ENCODE measurements at places on chromosomes 2 and 18.

- no peak for DNase-seq
Observed at GRCh38 chr2:156326526-156327095, 5.9 kb downstream of the NR4A2 start.

DNA sequence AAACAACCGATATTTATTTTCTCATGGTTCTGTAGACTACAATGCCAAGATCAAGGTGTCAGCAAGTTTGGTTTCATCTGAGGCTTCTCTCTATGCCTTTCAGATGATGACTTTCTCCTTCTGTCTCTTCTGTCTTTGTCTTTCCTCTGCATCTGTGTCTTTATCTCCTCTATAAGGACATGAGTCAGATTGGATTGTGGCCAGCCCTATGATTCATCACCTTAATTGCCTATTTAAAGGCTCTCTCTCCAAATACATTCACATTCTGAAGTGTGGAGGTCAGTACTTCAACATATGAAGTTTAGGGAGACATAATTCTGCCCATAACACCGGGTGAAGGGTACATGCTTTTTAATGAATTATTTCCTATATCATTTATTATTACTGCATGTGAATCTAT is 71.2 kb upstream of the CNTNAP5 start:
- DNase-seq = no peak

DNA sequence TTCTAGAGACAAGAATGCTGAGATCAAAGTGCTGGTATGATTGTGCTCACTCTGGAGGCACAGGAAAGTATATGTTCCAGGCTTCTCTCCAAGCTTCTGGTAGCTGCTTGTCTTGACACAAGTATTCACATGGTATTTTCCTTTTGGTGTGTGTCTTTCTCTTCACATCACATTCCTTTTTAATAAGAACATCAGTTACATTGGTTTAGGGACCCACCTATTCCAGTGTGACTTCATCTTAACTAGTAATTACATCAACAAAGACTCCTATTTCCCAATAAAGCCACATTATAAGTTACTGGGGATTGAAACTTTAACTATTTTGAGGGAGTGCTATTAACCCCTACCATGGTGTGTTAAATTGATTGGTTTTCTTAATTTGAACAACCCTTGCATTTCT is 119.1 kb downstream of the FSIP2 start:
- DNase-seq = no peak

- DNase-seq = no peak
Observed at GRCh38 chr2:154713675-154714074, 15.2 kb downstream of the KCNJ3 start.

DNA sequence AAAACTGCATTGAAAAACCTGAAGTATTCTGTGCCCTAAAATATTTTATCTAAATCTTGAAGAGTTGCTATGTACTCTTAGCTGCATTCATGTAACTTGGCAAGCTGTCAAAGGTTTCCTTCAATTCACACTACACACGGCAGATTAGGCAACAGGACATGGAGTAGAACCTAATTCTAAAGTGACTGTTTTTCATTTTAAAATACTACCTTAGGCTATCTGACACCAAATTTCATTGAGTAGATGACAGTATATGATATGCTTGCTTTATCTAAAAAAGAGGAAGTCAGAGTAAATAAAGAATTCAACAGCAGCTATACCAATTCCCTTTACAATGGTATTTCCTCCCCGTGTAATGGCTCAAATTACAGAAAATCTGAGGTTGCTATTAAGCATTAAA is 45.4 kb downstream of the EXOC6B start:
- no peak for DNase-seq

- no peak for DNase-seq
Observed at GRCh38 chr2:238274152-238274865, 14.1 kb downstream of the PER2 start.

GRCh38 chr18:61528961-61529360 is 195.7 kb downstream of the CDH20 start:
- DNase-seq = no peak

GRCh38 chr2:189367343-189367742 is 73.9 kb upstream of the WDR75 start:
- no peak for DNase-seq

- DNase-seq = no peak
Observed at GRCh38 chr2:122007126-122007525, 251.7 kb downstream of the TSN start.

DNA sequence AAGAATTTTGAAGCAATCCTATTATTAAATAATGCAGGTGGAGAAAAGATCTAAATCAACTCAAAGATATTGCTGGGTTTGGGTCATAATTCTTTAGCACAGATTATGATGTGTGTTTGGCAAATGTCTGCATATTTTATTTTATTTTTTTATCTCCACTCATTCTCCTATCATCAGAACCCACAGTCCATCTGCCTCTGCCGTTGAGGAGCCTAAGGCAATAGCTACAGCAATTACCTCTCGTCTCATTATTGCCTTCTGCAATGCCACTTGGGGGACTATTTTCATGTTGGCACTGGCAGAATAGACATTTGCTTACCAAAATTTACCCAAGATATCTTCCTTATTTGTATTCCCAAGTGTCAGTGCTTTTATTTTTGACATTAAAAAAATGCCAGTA is 815.9 kb upstream of the CNTNAP5 start:
- no peak for DNase-seq

GRCh38 chr2:69034122-69034521 is 21.1 kb downstream of the ANTXR1 start:
- no peak for DNase-seq

GRCh38 chr18:66826211-66826610 is 222.3 kb upstream of the CDH19 start:
- DNase-seq = no peak

- no peak for DNase-seq
Observed at GRCh38 chr18:420661-421246, 79.7 kb downstream of the COLEC12 start.

DNA sequence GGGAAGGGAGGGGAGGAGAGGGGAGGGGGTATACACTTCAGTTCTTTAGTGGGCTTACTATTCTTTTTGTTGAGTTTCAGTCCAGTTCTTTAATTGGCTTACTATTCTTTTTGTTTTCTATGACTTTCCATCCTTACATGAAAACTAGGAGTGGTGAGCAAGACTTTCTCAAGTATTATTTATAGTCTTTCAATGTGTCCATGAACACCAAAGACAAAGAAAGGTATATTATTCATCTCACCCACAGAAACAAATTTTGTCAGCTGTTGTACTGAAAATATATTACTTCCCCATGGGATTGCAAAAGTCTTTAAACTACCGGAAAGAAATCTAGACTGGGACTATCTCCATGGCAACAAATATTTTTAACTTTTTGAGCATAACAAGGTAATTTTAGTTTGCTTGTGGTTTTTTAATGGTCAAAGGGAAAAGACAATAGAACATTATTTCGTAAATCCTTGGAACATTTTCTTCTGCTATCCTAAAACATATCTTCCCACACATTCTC is 17.6 kb downstream of the ADAM17 start:
- no peak for DNase-seq

- DNase-seq = no peak
Observed at GRCh38 chr2:45275806-45276205, 266.6 kb upstream of the SIX2 start.

- DNase-seq = no peak
Observed at GRCh38 chr2:8538531-8538930, 143.3 kb upstream of the ID2 start.

- DNase-seq = peak; percentile 12
Observed at GRCh38 chr2:191166111-191166755, 15.4 kb upstream of the STAT4 start.

- no peak for DNase-seq
Observed at GRCh38 chr2:49033394-49034185, 120.7 kb downstream of the FSHR start.

- DNase-seq = no peak
Observed at GRCh38 chr2:49122107-49122506, 32.2 kb downstream of the FSHR start.

- no peak for DNase-seq
Observed at GRCh38 chr2:157922336-157922735, 46.2 kb upstream of the ACVR1 start.

GRCh38 chr2:197191940-197192322 is 118.6 kb downstream of the ANKRD44 start:
- DNase-seq = no peak

DNA sequence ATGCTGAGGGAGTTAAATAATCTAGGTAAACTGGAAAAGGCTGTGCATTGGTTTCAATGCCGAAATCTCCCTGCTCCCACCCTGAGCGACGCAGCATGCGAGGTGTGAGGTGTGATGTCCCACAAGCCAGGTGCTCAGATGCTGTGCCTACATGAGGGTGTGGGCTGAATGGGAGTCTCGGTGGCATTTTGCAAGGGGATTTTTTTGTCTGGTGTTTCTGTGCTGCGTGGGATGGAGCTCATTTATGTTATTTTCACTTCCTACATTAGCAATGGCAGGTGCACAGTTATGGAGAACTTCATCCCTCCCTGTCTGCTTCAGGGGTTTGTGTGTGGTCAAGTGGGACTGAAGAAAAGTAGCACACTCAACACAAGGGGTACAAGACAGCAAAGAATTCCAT is 110.2 kb upstream of the CCDC68 start:
- no peak for DNase-seq

- DNase-seq = no peak
Observed at GRCh38 chr2:158806941-158807340, 11.8 kb downstream of the DAPL1 start.

DNA sequence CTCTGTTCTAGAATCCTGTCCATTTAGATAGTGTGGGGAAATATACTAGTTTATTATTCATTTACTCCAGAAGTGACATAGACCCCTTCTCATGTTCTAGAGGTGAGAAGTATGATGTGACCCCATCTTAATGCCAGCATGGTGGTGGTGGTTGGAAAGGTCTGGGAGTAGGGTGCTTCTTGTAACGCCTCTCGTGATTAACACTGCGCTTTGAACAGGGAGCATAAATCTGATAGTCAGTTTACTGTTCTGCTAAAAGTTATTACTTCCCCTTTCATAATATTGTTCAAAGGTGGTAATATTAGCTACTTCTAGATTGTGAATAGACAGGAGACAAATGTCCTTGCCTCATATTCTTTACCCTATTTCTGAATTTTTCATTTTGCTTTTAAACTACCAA is 35.6 kb downstream of the EHBP1 start:
- no peak for DNase-seq

DNA sequence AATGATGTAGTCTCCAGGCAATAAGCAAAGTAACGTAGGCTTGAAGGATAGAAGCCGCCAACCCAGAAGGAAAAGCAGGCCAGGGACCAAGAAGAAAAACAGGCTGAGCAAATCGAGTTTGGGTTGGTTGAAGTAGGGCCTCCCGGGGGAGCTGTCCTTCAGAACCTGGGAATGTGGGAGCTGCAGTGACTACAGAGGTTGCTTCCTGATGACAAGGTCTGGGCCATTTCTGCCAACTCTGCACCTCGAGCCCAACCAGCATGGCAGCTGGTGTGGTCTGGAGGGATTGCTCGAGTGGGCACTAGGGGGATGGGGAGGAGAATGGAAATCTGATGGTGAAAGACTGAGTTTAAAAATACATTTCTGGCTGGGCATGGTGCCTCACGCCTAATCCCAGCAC is 14.1 kb downstream of the ACMSD start:
- no peak for DNase-seq

DNA sequence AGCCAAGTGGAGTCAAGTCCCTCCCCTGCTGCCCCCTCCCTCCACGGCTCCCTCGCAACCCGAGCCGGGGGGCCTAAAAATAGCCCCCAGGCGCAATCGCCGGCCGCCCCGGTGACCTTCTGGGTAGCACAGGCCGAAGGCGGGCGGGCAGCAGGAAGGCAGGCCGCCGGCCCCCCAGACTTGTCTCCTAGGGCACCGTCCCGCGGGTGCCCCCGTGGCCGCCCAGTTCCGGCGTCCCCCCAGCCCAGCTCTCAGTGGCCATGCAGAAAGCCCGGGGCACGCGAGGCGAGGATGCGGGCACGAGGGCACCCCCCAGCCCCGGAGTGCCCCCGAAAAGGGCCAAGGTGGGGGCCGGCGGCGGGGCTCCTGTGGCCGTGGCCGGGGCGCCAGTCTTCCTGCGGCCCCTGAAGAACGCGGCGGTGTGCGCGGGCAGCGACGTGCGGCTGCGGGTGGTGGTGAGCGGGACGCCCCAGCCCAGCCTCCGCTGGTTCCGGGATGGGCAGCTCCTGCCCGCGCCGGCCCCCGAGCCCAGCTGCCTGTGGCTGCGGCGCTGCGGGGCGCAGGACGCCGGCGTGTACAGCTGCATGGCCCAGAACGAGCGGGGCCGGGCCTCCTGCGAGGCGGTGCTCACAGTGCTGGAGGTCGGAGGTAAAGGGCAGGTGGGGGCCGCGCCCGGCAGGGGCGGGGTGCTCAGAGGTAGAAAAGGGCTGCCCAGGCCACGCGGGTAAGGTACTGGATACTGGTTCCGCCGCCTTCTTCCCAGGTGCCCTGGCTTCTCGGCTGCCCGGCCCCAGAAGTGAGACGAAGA is at the start of gene SPEG:
Gene SPEG, plus strand, starts transcription at position 126 of the 808 bp plus-strand sequence. Its CDS starts 135 bp downstream, at position 261.
- DNase-seq = no peak

DNA sequence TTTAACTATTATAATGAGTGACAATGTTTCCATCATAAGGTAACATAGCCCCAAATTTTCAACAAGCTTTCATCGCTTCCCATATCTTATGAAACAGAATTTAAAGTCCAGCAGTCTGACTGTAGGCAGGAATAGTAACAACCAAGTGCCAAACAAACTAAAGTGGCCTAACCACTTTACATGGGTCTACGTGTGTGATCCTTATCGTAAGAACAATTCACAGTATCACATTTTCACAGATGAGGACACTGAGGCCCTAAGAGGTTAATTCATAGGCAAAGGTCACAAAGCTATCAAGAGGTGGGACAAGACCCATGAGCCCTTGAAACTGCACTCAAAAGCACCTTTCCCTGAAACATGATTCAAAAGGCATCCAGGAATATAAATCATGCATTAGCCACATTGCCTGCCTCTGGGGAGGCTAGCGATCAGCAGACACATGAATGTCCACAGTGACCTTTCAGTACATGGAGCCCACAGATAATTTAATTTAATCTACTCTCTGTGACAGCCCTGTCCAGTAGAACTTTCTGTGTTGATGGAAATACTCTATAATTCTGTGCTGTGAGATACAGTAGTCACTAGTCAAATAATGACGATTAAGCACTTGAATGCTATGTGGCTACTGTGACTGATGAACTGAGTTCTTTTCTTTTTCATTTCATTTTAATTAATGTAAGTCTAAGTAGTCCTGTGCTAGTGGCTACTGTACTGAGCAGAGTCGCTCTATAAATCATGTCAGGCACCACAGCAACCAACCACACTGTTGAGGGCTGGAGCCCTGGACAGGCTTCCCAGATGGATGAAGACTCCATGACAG is 30.3 kb downstream of the KIDINS220 start:
- DNase-seq = no peak

GRCh38 chr2:238897911-238898311 is 50.0 kb downstream of the TWIST2 start:
- DNase-seq = no peak

- no peak for DNase-seq
Observed at GRCh38 chr2:130370490-130370889, 14.6 kb downstream of the PTPN18 start.

GRCh38 chr2:39706312-39706711 is 40.6 kb downstream of the TMEM178A start:
- no peak for DNase-seq

- no peak for DNase-seq
Observed at GRCh38 chr2:201833781-201834180, 27.4 kb downstream of the CDK15 start.

Data from SHP77 treated with DMSO at 0.1 percent for 48 hours (cell line).